ENCODE measurements at places on chromosomes 5 and 9.

- no peak for DNase-seq
These were observed 83.2 kb upstream of the ADRA1B start for GRCh38 chr5:159833088-159833487.

DNA sequence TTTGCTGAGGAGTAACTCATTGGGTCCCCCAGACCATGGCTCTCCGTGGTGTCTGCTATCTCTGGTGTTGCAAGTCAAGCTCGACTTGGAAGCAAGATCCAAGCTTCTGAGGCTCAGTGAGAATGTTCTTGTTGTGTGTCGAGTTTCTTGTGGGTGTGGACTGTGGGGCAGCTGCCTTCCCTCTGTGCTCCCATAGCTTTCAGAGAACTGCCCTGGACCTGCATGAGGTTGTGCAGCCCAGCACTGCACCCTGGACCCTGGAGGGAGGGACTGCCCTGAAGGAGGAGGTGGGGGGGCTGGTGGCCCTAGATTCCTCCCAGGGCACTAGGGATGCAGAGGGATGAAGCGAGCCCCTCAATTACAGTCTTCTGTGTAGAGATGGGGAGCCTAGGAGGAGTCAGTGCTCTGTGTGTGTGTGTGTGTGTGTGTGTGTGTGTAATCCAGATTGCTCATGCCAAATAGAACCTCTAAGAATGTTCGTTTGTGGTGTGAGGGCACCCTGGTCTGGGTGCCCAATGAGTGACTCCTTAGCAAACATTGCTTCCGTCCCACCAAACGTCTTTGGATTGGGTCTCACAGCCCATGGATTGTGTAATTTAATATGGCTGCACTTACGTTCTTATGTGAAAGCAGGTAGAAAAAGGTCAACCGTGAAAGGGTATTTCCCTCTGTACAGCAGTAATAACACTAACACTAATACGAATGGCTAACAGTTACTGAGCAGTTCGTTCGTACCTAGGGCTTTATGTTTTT is 143.3 kb upstream of the LMX1B start:
- no peak for DNase-seq

DNA sequence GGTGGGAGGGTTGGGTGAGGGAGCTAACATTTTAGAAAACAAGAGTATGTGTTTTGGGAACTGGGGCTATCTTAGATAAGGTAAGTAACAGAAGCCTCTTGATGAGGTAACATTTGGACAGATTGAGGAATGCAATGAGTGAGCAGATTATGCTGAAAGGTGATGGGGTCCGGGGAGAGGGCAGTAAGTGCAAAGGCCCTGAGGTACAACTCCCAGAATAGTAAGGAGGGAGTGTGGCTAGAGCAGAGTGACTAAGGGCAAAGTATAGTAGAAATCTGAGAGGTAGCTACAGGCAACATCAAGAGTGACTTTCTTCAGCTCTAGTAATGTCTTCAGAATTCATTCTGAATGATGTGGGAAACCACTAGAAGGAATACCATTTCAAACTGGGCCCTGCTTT is 38.9 kb upstream of the FBXL17 start:
- DNase-seq, result no peak

- DNase-seq, result no peak
These were observed 701.7 kb downstream of the CETN3 start for GRCh38 chr5:89707891-89708290.

- no peak for DNase-seq
These were observed 110.0 kb downstream of the LURAP1L start for GRCh38 chr9:12884736-12885395.

DNA sequence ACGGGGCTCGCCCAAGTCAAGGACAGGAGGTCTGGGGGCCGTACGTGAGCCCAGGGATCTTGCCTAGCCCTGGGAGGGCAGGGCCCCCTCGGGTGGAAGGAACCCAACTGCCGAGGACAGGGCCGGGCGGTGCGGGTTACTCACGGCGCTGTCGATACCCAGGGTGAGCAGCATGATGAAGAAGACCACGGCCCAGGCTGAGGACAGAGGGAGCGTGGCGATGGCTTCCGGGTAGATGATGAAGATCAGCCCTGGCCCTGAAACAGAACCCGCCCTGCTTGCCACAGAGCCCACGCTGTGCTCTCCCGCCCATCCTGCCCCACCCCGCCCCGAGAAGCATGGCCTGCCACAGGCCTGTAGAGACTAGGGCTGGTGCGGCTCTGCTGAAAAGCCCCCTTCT is 34.1 kb downstream of the SLC6A3 start:
- no peak for DNase-seq

DNA sequence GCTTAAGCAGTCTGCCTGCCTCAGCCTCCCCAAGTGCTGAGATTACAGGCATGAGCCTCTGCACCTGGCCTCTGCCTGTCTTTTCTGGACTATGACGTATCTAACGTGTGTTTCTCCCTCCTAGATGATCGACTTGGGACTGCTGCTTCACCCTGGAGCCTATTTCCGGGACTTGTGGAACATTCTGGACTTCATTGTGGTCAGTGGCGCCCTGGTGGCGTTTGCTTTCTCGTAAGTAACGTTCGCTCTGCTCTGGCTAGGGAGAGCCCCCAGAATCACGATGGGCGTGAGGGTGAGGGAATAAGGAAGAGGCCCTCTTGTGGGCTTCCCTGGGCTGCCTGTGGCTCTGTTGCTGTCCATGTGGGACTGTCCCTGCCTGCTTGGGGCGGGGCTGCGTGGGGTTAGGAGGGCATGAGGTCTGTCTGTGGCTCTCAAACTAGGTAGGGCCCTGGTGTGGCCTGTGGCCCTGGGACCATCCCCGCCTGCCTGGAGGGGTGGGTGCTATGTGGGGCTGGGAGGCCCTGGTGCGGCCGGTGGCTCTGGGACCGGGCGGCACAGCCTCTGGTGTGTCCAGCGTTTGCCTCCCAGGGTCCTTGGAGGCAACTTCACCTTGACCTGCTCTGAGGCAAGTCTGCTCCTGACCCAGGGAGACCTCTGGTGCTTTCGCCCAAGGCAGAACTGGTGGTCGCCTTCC is 171.7 kb downstream of the CACNA1B start:
- no peak for DNase-seq

GRCh38 chr5:133993185-133993936 is 11.4 kb downstream of the VDAC1 start:
- DNase-seq, result no peak

DNA sequence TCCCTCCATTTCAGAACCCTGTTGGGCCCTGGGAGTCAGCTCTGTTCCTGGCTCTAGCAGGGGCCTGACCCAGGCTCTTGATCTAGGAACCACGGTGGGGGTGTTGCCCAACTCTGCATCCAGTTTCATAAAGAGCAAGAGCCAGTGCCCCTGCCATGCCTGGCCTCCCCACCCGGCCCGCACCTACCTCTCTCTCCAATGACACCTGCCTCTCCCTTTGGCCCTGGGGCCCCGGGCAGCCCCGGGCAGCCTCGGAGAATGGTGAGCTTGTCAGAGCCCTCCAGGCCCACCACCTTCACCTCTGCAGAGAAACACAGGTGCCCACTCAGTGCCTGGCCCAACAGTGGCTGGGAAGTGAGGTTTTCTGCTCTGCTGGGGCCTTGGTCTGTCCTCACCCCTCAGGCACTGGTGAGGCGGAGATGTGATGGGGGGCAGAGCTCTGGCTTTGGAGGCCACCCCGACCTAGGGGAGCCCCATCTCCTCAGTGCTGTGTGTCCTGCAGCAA is 1.5 kb downstream of the FCN1 start:
- DNase-seq, result no peak

- DNase-seq, result no peak
These were observed 138.0 kb upstream of the KCNN2 start for GRCh38 chr5:114223866-114224265.

DNA sequence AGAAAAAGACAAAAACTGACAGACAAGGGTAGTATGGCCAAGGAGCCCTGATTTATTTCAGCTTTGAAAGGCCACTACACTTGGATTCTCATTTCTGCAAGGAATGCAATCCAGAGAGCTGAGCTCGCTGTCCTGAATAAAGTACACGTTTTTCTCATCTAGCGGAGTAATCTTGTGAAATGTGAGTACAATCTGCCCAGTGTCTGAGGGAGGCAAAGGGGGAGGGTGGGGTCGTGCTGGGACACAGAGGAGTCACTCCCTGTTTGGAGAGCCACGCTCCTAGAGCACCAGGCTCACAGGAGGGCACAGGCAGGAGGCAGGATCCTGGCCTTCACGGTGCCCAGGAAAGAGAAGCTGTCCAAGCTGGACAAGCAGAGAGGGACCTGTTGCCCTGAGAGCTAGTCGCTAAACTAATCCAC is 51.0 kb upstream of the IFNK start:
- DNase-seq, result peak; percentile 47

DNA sequence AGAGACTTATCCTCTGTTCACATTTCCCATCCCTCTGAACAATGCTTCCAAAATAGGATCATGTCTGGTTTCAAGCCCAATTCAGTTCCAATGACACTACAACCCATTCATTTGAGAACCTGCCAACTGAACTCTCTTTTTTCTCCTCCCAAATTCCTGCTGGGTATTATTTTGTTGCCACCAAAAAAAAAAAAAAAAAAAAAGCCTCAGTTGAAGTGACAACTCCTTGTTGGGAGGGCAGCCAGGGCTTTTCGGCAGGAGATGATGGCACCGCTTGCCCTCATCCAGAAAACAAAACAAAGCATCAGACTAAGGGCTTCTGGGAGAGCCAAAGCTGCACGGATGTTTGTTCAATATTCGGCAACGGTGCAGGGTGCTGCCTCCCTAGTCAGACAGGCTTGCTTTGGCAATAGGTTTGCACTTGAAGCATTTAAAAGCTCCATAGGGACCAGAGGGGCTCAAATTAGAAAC is 30.6 kb upstream of the TRIM32 start:
- peak; percentile 57 for DNase-seq

GRCh38 chr5:133399247-133399891 is 213.0 kb downstream of the FSTL4 start:
- no peak for DNase-seq

- DNase-seq, result no peak
These were observed 205.7 kb upstream of the SGCD start for GRCh38 chr5:156121234-156121633.

- no peak for DNase-seq
These were observed 45.5 kb upstream of the LARP1 start for GRCh38 chr5:154709368-154710305.

DNA sequence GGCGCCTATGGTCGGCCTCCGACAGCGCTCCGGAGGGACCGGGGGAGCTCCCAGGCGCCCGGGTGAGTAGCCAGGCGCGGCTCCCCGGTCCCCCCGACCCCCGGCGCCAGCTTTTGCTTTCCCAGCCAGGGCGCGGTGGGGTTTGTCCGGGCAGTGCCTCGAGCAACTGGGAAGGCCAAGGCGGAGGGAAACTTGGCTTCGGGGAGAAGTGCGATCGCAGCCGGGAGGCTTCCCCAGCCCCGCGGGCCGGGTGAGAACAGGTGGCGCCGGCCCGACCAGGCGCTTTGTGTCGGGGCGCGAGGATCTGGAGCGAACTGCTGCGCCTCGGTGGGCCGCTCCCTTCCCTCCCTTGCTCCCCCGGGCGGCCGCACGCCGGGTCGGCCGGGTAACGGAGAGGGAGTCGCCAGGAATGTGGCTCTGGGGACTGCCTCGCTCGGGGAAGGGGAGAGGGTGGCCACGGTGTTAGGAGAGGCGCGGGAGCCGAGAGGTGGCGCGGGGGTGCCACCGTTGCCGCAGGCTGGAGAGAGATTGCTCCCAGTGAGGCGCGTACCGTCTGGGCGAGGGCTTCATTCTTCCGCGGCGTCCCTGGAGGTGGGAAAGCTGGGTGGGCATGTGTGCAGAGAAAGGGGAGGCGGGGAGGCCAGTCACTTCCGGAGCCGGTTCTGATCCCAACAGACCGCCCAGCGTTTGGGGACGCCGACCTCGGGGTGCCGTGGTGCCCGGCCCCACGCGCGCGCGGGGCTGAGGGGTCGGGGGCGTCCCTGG is 561 bp downstream of the DAPK1 start:
- DNase-seq, result no peak

GRCh38 chr5:56814361-56814962 is 887 bp upstream of the MAP3K1 start:
- no peak for DNase-seq

GRCh38 chr5:179403426-179404147 is 58.3 kb upstream of the ADAMTS2 start:
- no peak for DNase-seq

DNA sequence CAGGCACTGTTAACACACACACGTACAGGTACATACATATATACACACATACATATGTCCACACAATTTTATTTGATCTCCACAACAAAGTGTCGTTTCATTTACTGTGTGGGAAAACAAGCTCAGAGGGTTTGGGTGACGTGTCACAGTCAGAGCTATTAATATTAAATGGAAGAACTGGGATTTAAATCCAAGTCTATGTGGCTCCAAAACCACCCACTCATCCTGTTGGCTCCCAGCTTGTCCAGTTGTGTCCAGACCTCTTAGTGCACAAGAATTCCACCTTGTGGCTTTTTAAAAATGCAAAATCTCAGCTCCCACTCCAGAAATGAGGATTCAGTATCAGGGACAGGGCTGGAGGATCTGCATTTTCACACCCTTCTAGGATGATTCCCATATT is 52.3 kb upstream of the PTPDC1 start:
- DNase-seq, result no peak

- no peak for DNase-seq
These were observed 89.5 kb upstream of the FSTL4 start for GRCh38 chr5:133701871-133702270.

DNA sequence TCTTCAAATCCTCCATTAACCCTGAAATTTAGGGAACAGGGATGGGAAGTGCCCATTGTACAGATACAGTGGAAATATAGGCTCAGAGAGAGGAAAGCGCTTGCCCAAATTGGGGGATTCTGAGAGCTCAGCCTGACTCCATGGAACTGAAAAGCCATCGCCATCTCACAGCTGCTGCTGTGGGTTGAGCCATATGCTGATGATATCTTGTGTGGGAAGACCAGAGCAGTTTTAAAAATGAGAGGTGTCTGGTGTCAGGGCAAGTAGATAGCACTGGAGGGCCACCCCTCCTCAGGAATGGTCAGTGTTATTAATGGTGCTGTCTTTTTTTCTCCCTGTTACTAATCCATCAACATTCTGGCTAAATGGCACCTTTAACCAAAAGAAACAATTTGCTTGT is 50.9 kb upstream of the C5orf58 start:
- DNase-seq, result no peak

DNA sequence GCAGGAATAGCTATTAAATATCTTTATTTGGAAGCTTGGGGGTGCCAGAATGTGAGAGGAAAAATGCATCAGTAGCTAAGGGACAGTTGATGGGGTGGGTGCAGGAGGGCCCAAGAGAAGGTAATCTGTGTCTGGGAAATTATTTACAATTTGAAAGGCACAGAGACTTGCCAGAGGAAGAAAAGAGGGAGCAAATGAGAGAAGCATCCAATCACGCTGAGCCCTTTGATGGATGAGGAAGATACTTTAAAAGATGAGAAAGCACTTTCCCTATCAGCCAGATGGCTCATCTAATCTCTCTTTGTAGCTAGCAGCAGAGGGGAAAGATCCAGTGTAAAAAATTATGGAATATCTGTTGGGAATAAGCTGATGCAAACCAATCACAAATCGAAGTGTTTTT is 57.0 kb upstream of the ABCA1 start:
- DNase-seq, result no peak

- no peak for DNase-seq
These were observed 102.2 kb upstream of the MOCS2 start for GRCh38 chr5:53211799-53212198.

Measured in dorsolateral prefrontal cortex (tissue), 122 donors.